HS-27A (cell line): ENCODE measurements at places on chromosomes 11 and 22.
A peak's percentile ranks its signal among the peaks of the same experiment; 100 is the strongest.

DNA sequence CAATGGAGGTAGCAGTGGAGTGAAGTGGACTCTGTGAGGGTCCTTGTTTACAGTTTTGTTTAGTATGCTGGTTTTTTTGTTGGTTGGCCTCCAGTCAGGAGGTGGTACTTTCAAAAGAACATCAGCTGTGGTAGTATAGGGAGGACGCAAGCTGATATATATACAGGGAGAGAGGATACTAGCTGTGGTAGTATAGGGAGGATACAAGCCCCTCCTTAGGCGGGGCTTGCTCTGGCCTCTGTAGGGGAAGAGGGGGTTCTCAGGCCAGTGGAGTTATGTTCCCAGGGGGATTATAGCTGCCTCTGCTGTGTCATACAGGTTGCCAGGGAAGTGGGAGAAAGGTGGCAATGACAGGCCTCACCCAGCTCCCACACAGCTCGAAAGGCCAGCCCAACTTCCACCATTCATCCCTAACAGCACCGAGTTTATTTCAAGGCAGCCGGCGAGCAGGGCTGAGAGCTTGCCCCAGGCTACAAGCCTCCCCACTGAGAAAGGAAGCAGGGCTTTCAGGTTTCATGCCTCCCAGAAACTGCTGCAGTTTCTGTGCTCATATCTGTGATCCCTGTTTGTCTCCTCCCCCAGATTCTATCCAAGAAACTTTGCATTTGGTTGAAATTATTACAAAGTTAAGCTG, 10.4 kb downstream of the OR52E6 start:
- no peak for DNase-seq

DNA sequence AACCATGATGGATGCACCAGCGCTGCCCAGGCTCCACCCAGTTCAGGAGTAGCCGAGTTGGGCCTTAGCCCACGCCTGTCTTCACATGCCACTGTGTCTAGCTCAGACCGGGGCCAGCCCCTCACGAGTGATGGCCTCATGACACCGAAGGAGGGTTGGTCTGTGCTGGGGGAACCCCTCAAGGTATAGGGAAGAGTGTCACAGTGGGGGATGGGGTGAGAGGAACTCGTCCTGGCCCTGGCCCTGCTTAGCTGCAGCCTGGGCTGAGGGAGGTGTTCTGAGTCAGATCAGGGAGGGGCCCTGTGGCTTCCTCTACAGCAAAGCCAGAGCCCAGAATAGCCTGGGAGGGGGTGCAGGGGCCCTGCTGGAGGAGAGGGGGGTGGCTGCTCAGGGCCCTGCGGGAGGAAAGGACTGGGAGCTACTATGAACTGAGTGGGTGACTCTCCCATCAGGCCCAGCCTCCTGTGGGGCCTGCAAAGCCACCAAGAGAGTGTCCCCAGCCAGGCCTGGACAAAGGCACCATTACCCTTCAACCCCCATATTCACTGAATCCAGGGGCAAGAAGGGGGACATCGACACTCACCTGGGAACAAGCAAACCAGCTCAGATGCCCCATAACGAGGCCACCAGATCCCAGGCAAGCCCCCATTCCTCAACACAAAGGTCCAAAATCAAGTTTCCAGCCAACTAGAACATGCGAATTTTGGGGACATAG, 41.2 kb downstream of the IGLL5 start:
- no peak for DNase-seq

GRCh38 chr11:31827455-31828206, 16.5 kb upstream of the PAX6 start:
- no peak for DNase-seq

GRCh38 chr22:35868938-35869337, 151.3 kb downstream of the APOL5 start:
- DNase-seq: peak; percentile 19

- no peak for DNase-seq
Measured at GRCh38 chr11:96267001-96267495, 75.9 kb downstream of the MAML2 start.

GRCh38 chr22:19666673-19667593, 47.4 kb upstream of the SEPTIN5 start:
- peak; percentile 12 for DNase-seq

DNA sequence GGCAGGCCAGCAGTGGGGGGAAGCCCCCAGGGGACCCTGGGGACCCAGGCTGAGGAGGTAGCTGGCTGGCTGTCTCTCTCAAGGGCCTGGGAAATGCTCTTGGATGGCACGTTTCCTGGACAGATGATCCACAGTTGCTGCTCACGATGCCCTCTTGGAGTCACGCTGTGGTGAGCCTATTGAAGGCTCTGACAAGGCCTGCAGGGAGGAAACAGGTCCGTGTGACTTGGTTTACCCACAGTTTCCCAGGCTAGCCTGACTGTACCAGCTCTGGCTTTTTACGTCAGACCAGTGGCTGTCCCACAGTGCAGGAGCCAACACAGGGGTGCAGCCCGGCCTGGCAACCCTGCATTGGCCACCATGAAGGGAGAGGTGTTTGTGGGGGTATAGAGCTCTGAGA, 29.2 kb upstream of the PPARA start:
- no peak for DNase-seq

DNA sequence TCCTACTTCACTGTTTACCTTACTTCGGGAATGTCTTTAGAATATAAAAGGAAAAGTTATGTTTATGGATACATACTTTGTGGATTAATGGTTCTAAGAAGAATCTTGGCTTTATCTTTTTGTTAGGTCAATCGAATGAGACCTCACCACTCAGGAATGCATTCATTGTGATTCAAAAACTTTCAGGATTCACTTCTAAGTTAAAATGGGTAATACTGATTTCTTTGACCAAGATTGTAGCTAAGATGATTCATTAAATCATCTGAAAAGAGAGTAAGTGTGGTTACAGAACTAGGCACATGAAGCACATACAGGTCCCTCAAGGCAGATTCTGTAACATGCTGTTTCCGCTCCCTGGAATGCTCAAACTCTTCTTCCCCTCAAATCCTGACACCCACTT, 716.4 kb downstream of the KCNA4 start:
- peak; percentile 93 for DNase-seq

DNA sequence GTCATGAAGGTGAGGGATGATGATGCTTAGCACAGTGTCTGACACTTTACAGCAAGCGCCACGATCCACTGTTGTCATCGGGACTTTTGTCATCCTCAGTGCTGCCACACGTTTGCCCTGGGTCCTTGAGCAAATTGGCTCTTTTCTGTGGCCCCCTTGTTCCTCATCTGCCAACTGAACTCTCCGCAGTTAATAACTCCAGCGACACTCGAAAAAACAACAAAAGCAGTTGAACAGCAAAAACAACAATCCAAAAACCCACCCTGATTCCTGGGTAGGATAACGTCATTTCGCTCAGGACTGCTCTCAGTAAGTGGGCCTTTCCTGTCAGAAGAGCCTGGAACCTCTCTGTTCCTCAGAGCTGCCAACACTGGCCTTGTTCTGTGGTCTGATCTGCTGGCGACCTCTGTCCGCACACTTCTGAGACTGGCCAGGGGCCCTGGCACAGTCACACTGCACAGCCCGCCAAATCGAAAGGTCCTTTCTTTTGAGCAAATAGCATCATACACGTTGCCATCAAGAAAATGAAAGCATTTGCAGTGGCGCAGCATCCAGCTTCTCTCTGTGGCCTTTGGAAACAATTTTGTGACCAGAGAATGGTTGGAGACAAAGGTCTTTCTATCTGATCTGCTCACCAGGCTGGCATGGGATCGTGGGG, 79.9 kb upstream of the SYT13 start:
- no peak for DNase-seq

DNA sequence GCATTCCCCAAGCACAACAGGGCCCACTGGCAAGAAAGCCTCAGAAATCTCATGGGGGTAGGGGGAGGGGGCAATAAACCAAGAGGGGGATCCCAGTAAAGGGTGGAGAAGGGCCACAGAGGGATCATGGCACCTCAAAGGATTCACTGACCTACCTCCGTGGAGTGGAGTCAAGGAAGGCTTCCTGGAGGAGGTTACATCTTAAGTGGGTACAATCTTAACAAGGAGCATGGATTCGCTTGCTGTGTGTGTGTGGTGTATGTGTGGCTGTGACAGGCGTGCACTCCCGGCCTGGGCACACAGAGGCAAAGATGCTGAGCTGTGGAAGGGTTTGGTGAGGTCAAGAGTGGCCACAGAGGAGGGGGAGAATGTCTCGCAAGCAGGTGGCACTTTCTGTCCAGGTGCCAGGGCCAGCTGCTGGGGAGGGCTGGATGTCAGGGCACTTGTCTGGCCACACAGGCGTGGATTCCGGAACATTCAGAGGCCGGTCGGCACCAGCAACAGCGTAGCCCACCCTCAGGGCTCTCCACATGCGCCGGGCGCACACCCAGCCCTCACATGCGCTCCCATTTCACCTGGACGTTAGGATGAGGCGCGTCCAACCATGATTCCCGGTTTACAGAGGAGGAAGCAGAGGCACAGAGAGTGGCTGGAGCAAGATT, 43.3 kb downstream of the WNT7B start:
- DNase-seq: no peak

- no peak for DNase-seq
Measured at GRCh38 chr11:10414659-10415058, 40.4 kb upstream of the AMPD3 start.

DNA sequence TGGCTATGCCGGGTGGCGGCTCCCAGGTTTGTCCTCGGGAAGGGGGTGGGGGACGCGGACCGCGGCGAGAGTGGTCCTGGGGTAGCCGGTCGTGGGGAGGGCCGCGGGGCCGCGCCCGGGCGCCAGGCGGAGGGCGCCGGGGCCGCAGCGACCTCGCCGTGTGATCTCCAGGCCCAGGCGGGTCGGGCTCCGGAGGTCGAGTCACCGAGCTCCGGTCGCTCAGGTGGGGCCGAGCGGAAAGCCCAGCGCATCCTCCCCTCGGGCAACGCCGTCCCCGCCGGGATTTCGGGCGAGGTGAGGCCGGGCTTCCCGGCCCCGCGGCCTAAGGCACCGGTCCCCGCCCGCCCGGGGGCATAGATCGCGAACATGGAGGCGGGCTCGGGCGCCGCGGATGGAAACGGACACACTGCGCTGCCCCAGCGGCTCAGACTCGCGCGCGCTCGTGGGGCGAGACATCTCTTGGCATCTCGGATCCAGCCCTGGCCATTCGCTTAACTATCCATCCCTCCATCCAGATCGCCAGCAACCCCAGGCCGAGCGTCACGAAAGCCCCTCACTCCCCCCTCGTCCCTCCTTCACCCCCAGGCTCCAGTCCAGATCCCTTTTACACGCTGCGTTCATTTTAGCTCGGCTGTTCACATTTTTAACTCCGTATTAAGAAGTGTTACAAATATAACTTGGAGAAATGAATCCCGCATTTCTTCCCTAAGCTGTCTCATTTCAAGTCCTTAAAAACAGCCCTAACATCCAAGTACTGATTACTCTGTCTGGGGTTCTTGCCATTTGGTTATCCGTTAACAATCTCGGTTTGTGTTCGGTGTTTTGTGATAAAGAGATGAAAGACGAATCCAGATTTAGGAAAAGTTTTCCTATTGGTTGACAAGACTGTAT, 460 bp downstream of the ZC3H12C start:
- DNase-seq: no peak

- no peak for DNase-seq
Measured at GRCh38 chr11:67113231-67113721, 5.8 kb upstream of the KDM2A start.

- DNase-seq: no peak
Measured at GRCh38 chr22:39715778-39716495, 145.4 kb downstream of the CACNA1I start.

DNA sequence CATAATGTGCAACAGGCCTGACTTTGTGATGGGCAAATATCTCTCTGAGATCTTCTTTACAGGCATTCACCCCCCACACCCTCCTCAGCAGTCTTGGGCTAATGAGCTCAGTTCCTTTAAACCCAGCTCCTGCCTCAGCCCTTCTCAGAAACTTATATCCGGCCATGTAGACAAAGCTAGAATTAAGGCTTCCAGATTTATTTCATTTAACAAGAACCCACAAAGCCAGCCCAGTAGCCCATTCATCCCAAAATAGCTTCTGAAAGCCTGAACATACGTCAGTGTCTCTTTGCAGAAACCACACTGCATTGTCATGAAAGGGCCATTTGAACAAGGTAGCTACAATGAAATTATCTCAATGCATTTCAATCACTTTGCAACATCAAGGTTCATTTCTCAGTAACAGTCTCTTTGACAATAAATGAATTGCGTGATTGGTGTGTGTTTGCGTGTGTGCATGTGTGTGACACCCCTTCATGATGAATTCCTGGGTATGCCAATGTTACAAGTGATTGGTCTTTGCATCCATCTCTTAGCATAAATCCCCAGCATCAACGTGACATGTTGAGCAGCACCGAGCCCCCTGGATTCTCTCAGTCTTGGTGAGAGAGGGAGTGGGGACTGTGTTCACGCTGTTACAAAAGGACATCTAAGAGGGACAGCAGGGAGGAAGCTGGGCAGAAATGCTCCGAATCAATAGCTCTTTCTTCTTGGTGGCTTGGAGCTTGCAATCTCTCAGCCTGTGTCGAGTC, 299.6 kb downstream of the KIRREL3 start:
- DNase-seq: no peak

- no peak for DNase-seq
Measured at GRCh38 chr11:116374085-116374484, 398.7 kb downstream of the BUD13 start.
